Cardiac ventricle fibroblast (primary cell): ENCODE measurements at places on chromosomes 3 and 15. TPM values are rescaled to one million over a fixed set of nuclear protein-coding genes. Genes with fewer than 3 reads are reported as not detected.

Gene CHRM5
- 0.06 TPM in 1 of 2 replicates, not detected in the other for total RNA-seq

Gene FSD2
- not detected in 2 replicates for total RNA-seq

Gene TEX55
- not detected in 2 replicates for total RNA-seq

Gene KCNAB1
- total RNA-seq, result not detected in 2 replicates

Gene PRR20G
- not detected in 2 replicates for total RNA-seq

Gene GOLGA8T
- not detected in 2 replicates for total RNA-seq

Gene TRH
- not detected in 2 replicates for total RNA-seq

Gene MAGEF1
- 19.0 and 22.5 TPM in 2 replicates for total RNA-seq

Gene TMEM202
- not detected in 2 replicates for total RNA-seq

Gene THPO
- 0.19 TPM in 1 of 2 replicates, not detected in the other for total RNA-seq

Gene KLF15
- 21.3 and 21.9 TPM in 2 replicates for total RNA-seq

Gene IL17RD
- total RNA-seq, result 1.00 and 1.9 TPM in 2 replicates

Gene VEPH1
- 25.2 and 43.9 TPM in 2 replicates for total RNA-seq

Gene GABRG3
- total RNA-seq, result not detected in 2 replicates

Gene BFSP2
- total RNA-seq, result not detected in 2 replicates

Gene SNTN
- not detected in 2 replicates for total RNA-seq

Gene GOLGA6A
- not detected in 2 replicates for total RNA-seq
